ENCODE measurements at places on chromosomes 16 and 17. TPM values are rescaled to one million over a fixed set of nuclear protein-coding genes. Genes with fewer than 3 reads are reported as not detected.

KCNJ2 gene
- 0.08 TPM for total RNA-seq

ANKS4B gene
- 0.02 TPM for total RNA-seq

RTN4RL1 gene
- total RNA-seq: 19.9 TPM

KRT17 gene
- total RNA-seq: 0.66 TPM

TNP2 gene
- not detected for total RNA-seq

BCL7C gene
- 43.8 TPM for total RNA-seq

GPRC5C gene
- total RNA-seq: 65.0 TPM

GNGT2 gene
- 0.71 TPM for total RNA-seq

ZNF689 gene
- 8.4 TPM for total RNA-seq

DPEP1 gene
- total RNA-seq: 1.1 TPM

CHST6 gene
- 0.17 TPM for total RNA-seq

CFAP97D1 gene
- total RNA-seq: 0.01 TPM

VPS35 gene
- total RNA-seq: 74.1 TPM

KRT15 gene
- 2.5 TPM for total RNA-seq

USP36 gene
- total RNA-seq: 52.4 TPM

WNT3 gene
- 3.9 TPM for total RNA-seq

CACNG5 gene
- not detected for total RNA-seq

CDH1 gene
- total RNA-seq: 4.0 TPM

C16orf86 gene
- 0.13 TPM for total RNA-seq

SDK2 gene
- total RNA-seq: 1.7 TPM

KRT27 gene
- not detected for total RNA-seq

TP53TG3B gene
- not detected for total RNA-seq

VASN gene
- 3.3 TPM for total RNA-seq

CD300E gene
- total RNA-seq: not detected

DDX5 gene
- total RNA-seq: 623 TPM

NEUROD2 gene
- total RNA-seq: 0.01 TPM

CD300H gene
- not detected for total RNA-seq

RNF222 gene
- total RNA-seq: not detected

DOC2A gene
- 1.5 TPM for total RNA-seq

KRT9 gene
- not detected for total RNA-seq

ABAT gene
- total RNA-seq: 0.26 TPM

ASPA gene
- total RNA-seq: not detected

RPH3AL gene
- 34.2 TPM for total RNA-seq

ACSM2A gene
- total RNA-seq: not detected

SMIM36 gene
- total RNA-seq: not detected

CHD9NB gene
- 1.1 TPM for total RNA-seq

ELMO3 gene
- total RNA-seq: 0.80 TPM

NPIPA7 gene
- 9.7 TPM for total RNA-seq

KLHL10 gene
- not detected for total RNA-seq

SRR gene
- 7.1 TPM for total RNA-seq

HAS3 gene
- 45.5 TPM for total RNA-seq
